ENCODE measurements at places on chromosomes 5 and 9. TPM values are rescaled to one million over a fixed set of nuclear protein-coding genes. Genes with fewer than 3 reads are reported as not detected.

Gene FAM200C
- 3.6 TPM for total RNA-seq

Gene ARSB
- total RNA-seq = 26.0 TPM

DNA sequence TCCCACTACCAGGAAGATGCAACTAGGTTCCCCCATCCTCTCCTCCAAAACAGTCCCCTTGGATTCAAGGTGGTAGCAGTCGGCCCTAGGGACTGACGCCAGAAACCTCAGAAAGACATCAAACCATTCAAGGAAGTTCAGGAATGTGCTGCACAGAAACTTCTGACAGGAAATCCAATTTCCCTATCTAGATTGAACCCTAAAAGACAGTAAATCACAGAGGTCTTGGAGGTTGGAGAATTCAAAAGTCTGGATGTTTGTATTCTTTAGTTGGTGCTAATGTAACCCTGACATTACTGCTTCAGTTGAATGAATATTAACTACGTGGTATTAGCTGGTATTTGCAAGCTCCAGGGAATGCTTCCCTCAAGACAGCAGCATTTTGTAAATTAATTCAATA, 125.3 kb downstream of the SYK start:
- no peak for DNase-seq

- DNase-seq = no peak
These were observed 285.6 kb downstream of the RASEF start for GRCh38 chr9:82777366-82777765.

DNA sequence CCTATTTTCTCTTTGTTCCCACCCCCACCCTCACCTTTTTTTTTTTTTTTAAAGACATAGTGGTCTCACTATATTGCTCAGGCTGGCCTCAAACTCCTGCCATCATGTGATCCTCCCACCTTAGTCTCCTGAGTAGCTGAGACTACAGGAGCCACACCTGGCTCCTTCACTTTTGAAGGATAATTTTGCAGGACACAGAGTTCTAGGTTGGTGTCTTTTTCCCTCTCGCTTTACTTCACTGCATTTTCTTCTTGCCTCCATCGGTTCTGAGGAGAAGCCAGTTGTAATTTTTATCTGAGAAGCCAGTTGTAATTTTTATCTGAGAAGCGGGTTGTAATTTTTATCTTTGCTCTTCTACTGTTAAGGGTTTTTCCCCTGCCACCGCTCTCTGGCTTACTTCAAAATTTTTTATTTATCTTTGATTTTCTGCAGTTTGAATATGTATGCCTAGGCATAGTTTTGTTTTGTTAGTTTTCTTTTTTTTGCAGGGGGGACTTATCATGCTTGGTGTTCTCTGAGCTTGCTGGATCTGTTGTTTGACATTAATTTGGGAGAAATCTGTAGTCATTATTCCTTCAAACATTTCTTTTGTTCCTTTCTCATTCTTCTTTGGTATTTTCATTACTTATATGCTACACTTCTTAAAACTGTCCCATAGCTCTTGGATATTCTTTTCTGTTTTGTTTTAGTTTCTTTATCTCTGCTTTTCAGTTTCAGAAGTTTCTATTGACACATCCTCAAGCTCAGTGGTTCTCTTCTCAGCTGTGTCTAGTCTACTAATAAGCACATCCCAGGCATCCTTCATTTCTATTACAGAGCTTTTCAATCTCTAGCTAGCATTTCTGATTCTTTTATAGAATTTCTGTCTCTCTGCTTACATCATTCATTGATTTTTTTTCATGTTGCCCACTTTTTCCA, 148.2 kb upstream of the CHD1 start:
- DNase-seq = no peak

GRCh38 chr5:106639488-106639887, 1031.2 kb downstream of the EFNA5 start:
- DNase-seq = no peak

DNA sequence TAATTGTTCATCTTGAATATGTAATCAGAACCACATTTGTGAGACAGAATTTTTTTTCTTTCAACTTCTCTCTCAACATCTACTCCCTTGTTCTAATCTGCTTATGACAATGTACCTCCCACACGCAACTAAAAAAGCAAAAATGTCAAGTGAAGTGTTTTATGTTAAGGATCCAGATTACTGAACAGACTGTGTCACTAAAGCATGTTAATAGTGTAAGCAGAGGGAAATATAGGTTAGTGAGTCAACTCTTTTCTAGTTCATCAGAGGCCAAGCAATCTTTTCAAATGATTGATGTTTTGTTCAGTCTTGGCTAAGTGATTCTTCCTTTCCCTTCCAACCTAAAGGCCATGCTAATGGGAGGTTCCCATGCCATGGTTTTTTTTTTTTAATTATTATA, 34.7 kb upstream of the IDNK start:
- no peak for DNase-seq

DNA sequence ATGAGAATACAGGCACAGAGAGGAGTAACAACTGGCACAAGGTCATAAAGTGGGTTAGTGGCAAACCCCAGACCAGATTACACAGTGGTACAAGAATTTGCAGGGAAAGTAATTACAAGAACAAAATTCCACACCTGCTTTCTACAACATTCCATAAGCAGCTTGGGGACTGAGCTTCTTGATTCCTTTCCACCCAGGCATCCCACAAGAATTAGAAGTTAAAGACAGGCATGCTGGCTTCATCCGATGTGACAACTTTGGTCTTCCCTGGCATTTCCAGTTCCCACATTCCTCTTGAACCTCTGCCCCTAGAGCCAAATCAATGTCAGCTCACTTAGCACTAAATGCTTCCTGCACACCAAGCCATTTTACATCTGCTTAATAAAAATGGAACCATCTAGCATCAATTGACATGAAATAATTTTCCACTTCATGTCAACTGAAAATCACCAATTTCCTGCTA, 435.8 kb upstream of the PAPPA start:
- DNase-seq = no peak

DNA sequence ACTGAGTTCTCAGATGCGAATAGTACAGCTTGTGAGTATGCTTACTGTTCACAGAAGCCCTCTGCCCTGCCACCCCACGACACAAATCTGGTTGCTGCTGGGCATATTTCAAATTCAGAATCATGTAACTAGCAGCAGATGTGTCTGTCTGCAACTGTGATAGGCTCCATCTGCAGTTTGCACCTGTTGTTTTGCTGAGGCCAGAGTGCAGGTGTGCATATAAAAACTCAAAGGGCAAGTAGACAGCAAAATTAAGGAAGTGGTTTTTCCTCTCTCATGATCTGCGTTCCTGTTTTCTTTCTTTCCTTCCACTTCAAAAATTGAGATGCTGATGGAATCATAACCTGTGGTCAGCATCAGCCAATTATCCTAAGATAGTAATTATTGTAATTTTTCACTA, 1000.5 kb downstream of the PTPRD start:
- DNase-seq = no peak
